ENCODE measurements at places on chromosomes 6 and 20.

DNA sequence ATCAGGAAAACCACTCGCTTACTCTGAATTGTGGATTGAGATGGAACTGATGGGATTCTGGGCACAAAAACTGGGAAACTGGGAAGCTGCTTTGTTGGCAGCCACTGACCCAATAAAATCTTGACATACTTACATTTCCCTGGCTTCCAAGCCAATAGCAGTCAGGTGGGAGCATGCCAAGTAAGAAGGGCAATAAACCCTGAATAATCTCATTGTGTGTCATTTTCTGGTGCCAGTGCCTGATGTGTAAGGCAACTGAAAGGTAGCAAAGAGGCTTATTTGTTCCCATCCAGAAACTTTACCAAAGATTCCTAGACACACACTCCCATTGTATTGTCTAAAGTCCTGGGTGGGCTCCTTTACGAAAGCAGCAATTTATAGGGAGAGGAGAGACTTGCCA, 93.2 kb downstream of the TBX18 start:
- DNase-seq: peak; percentile 13

GRCh38 chr6:136983687-136984086, 61.1 kb downstream of the IL20RA start:
- DNase-seq: no peak

- no peak for DNase-seq
Measured at GRCh38 chr6:37838219-37838921, 18.8 kb downstream of the ZFAND3 start.

DNA sequence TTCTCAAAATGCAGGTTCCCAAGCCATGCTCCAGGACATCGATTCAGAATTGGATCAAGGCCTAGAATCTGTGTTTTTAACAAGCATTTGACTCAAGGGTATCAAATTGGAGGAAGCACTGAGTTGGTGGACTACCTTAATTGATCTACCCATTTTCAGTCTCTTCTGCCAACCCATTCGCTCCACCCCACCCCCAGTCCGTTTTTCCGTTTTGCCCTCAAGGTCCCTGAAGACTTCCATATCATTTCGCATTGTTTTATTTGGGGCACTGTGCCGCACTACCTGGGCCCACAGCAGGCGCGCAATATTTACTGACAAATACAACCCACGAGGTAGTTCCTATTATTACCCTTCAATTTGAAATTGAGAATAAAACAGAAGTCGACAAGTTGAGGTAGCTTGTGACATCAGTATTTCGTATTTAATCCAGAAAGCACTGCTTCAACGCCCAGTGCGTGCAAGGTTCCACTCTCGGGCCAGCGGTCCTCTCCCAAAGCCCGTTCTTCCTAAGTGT, 557 bp upstream of the DHX35 start:
- DNase-seq: peak; percentile 22

Measured in M059J (cell line).